HCT116 (cell line): ENCODE measurements at places on chromosomes 7 and 10. TPM values are rescaled to one million over a fixed set of nuclear protein-coding genes. Genes with fewer than 3 reads are reported as not detected.

DNA sequence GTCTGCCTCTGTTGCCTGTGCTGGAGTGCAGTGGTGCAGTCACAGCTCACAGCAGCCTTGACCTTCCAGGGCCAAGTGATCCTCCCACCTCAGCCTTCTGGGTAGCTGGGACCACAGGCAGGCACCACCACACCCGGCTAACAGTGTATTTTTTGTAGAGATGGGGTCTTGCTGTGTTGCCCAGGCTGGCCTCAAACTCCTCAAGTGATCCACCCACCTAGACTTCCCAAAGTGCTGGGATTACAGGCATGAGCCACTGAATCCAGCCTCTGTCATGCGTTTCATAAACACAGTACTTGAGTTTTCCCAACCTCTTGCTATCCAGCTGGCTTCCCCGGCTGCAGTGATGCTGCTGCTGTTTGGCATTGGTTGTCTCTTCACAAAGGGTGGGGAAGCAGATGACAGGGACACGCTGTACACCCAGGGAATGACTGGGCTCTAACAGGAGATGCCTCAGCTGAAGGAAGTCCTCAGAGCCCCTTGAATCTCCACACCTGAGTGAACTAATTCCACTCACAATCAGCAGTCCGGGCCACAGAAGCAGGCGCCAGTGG, 191.5 kb downstream of the DIP2C start:
- DNase-seq, result no peak

The SUGCT gene
- total RNA-seq, result 4.4 TPM

DNA sequence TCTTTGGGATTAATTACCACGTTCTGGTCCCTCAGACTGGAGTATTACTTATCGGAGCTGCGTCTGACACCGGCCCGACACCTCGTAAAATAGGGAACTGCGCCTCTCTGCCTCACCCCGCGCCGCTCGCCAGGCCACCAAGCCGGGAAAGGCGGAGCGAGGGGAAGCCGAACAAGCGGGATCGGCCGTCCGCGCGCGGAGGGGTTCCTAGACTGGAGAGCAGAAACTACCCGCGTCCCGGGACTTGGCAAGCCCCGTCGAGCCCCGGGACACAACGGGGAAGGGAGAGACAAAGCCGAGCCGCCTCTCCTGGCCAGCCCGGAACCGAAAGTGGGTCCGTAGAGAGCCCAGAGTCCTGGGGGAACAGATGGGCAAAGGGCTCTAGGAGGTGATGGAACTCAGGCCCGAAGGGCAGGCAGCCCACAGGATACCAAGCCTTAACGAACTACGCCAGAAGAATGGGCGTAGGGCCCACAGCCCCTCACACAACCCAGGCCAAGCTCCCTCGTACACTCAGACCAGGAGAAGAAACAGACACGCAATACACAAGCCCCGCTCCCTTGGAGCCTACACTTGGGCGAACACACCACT, 6.5 kb downstream of the LBX1 start:
- DNase-seq, result no peak

DNA sequence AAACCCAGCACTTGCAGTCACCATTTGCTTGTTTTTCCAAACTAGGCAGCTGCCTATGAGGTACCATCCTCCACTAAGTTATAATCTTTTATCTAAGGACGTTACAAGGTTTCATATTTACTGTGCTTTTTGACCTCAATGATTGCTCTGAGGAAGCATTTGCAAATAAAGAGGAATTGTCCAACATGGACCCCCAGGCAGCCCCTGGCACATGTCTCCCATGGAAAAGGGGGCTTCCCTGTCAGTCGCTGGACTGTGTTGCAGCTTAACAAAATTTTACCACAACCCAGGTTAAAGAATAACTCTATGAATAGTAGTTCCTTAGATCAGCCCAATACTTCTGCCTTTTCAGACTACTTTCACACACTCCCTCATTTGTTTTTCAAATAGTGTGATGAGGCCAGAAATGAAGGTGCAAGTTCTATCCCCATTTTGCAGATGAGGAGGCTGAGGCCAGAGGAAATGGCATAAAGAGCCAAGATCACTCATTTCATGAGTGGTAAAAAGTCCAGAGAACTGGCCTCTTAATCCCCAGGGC, 52.8 kb upstream of the ZPBP start:
- no peak for DNase-seq

DNA sequence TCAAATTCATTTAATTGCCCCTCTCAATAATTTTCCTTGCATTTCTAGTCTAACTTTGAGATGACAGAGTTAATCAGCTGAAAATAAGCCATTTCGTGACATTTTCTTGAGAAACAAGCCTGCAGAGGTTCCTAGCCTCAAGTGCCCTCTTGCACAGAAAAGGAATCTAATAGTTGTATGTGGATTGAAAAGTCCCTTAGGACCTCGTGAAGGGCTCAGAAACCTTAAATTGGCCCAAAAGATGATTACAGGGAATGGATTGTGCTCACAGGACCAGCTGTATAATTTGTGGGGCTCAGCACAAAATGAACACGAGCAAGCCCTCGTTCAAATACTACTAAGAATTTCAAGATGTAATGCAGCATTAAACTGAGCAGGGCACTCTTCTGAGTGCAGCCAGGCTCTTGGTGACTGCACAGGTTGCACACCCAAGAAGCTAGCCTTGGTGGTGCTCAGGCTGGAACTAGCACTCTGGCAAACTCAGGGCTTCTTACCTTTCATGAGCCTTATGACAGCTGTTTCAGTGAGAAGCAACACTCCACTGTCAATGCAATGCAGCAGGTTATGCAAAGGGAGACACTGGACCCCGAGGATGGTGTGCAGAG, 102.2 kb downstream of the GSAP start:
- DNase-seq, result no peak

DNA sequence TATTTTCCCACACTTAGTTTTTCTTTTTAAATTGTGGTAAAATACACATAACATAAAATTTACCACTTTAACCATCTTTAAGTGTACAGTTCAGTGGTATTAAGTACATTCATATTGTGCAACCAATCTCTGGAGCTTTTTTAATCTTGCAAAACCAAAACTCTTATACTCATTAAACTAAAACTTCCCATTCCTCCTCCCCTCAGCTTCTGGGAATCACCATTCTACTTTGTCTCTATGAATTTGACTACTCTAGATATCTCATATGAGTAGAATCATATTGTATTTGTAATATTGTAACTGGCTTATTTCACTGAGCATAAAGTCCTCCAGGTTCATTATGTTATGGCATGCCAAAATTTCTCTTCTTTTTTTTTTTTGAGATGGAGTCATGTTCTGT, 86.4 kb upstream of the JAZF1 start:
- no peak for DNase-seq

The SPACDR gene
- total RNA-seq, result 1.7 TPM

GRCh38 chr7:96800122-96800521, 90.5 kb upstream of the SEM1 start:
- DNase-seq, result no peak

The SPDYE9 gene
- not detected for total RNA-seq

The MBL2 gene
- not detected for total RNA-seq

GRCh38 chr10:17599089-17599488, 18.1 kb downstream of the HACD1 start:
- peak; percentile 13 for DNase-seq

DNA sequence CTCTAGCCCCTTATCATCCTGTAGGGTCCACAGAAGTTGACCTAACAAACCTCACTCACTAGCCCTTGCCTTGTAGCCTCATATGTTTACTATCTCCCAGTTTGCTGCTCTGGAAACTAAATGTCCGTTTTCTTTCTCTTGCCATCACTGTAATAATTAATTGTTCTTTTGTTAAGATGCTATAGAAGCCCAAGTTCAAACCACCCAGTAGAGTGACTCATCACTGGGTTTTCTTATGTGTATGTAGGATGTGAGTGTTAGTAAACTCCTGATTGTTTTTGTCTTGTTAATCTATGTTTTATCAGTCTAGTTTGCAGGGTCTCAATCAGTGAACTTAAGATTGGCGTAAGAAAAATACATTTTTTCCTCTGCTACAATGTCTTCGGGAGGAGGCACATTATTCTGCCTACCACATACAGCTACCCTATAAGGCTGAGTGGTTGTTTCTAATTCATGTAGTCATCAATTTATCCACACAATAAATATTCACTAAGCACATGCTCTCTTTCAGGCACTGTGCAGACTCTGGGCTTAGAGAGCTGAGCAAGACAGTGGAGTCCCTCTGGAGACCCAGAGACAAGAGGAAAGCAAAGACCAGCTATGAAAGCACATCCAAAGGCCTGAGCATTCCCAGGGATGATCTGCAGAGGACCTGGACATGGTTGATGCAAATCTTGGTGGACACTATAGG, 474.1 kb upstream of the AKR1E2 start:
- no peak for DNase-seq

GRCh38 chr7:134075799-134076198, 51.3 kb upstream of the LRGUK start:
- no peak for DNase-seq

The TMEM229A gene
- not detected for total RNA-seq

The LRCH4 gene
- 47.9 TPM for total RNA-seq

- DNase-seq, result no peak
These were observed 93.5 kb upstream of the LYZL2 start for GRCh38 chr10:30722956-30723620.

DNA sequence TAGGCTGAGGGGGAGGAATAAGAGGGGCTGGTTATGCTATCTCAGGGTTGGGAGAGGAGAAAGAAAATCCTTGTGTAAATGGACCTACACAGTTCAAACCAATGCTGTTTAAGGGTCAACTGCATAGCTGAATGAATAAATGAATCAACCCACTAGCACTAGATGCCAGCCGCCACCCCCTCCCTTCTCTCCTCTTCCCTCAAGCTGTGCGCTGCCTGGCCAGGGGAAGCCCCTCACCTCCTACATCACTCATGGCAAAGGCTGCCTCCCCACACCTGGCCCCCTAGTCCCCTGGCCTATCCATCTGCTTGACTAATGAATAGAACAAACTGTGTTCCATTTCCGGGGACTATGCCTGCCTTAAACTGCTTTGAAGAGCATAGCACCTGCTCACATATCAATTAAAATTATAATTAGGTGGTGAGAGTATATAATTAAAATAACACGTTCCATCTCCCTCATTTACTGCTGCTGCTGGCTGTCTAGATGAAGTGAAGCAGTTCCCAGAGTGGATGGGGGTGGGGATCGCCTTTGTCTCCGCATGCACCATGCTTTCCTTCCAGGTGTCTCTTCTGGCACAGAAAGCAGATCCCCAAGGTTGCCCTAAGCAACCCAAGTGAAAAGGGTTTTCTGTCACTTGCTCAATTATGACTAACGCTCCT, 32.6 kb downstream of the GRID1 start:
- no peak for DNase-seq

DNA sequence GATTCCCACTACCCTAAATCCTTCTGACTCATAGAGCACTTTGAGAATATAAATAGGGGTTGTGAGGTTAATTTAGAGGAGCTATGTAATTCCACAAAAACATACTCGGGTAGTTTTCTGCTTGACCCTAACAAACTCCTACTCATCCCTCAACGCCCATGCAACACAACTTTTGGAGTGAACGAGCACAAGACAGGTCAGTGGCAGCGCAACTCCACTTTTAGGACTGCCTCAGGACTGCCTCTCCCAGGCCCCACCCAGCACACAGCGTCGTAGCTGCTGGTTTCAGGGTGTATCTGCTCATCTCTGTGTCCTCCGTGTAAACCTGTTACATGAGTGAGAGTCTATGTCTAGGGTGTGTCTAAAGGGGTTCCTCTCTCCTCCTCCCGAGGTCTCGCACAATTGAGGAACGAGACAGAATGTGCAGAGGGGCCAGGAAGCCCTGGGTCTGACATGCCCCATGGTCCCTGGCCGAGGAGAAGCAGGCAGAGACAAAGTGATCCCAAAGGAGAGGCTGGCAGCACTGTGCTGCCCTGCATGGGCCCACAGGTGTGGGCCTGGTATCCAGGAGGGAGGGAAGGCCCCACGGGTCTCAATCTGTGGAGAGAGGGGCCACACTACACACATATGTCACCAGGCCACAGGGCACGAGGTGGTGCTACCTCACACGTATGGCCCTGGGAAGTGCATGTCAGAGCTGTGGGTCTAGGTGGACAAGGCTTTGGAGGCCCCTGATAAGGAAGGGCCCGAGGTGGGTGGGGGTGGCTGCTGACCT, 45.5 kb downstream of the CAMK2B start:
- no peak for DNase-seq

DNA sequence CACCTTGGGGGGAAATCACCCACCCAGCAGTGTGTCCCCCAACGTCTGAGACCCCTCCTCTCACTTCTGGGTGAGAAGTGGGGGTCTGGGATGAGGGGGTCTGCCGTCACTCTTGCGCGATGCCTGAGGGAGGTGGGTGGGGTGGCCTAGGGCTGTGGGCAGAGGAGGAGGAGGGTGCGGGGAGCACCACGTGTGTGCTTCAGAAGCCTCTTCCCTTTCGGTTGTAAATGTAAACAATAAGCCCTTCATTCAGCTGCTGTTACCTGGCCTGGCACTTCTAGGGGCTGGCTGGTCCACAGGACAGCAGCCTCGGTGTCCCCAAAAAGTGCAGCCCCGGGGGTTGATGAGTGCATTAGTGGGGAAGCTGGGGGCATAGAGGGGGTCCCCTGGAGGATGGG, 1.3 kb downstream of the CLIP2 start:
- DNase-seq, result no peak
